Germinal center (tissue), 1 donor: ENCODE measurements at places on chromosomes 12 and 14.

DNA sequence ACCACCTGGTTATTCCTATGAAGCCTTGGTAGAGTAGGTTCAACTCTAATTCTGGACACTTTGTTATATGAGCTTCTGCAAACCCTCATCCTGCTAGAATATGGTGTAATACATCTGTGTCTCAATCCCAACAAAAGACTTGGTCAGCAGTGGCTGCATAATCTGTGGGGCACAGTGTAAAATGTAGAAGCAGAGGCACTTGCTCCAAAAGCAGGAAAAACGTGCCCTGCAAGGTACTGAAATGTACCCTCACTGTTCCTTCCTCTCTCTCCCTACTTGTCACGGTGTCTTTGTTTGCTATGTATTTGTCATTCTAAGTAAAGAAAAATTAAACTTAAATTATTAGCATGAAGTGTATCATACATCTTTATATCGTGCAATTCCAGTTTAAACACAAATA lies 267.9 kb downstream of the BCL11B start:
- no peak for DNase-seq

- no peak for DNase-seq
Measured at GRCh38 chr14:98334186-98334585, 937.8 kb downstream of the BCL11B start.

DNA sequence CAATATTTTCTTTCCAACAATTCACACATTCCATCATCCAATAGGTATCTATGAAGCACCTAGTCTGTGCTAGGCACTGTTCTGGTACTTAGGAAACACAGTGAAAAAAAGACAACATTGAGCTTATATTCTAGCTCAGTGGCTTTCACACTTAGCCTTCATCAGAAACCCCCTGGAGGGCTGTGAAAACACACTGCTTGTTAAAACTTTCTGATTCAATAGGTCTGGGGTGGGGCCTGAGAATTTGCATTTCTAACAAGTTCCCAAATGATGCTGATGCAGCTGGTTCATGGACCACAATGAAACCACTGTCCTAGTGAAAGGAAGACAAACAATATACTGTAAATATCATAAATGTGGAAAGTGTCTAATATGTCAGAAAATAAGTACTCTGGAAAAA lies 5.9 kb downstream of the VTI1B start:
- DNase-seq, result no peak

DNA sequence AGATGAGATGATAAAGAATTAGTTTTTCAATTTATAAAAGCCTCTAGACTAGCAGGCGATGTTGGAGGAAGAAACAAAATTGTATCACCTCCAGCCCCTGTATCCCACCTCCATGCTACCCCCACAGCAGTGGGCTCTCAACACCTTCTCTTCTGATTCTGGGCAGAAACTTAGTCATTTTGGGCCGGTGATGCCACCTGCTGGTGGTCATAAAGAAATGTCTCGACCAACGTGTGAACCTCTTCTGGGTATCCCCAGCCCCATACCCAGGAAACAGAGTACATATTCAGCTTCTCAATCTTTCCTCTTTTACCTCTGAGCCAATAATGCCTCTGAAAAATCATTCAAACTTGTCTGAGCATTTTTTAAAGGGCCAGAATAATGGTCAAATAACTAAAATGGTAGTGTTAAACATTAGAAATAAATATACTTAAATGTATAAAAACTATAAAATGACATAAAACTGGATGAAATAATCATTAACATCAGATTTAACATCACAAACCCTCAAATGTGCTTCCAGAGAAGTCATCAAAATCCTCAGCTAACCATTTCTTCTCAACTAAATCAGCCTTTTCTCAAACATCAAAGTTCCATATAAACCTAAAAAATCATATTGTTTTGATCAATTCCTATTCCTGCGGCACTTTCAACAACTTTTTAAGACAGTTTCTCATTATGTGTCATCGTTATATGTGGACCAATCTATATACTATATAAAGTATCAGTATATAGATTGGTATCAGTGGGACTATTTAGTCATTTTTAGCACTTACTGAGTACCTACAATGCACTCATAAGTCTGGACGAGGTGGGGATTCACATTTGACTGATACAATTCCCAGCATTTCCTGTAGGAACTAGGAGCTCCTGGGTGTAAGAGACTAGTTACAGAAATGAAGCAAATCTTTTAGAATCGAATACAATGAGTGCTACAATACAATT lies 69.4 kb downstream of the ATXN2 start:
- peak; percentile 81 for DNase-seq

GRCh38 chr14:106094654-106095189 lies 568.3 kb downstream of the TMEM121 start:
- peak; percentile 40 for DNase-seq

- no peak for DNase-seq
Measured at GRCh38 chr14:77478029-77478428, 20.1 kb downstream of the AHSA1 start.

- no peak for DNase-seq
Measured at GRCh38 chr12:94609917-94610443, 40.4 kb downstream of the TMCC3 start.

DNA sequence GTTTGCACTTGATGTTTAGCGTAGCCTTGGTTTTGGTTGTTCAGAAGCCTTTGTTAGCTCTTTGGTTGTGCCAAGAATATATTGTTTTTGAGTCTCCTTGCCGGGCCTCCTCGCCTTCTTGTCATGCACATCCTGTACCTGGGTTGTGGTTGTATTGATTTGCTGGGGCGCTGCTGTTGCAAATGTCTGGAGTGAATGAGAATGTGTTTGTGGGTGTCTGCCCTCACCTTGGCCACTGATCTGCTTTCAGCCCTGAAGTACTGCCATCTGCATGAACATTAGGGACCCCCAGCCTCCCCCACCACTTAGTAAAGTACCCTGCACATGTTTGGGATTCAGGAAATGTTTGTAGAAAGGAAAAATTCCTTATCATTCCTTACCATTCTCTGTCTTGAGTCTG lies 16.5 kb downstream of the PRKCH start:
- DNase-seq, result no peak

DNA sequence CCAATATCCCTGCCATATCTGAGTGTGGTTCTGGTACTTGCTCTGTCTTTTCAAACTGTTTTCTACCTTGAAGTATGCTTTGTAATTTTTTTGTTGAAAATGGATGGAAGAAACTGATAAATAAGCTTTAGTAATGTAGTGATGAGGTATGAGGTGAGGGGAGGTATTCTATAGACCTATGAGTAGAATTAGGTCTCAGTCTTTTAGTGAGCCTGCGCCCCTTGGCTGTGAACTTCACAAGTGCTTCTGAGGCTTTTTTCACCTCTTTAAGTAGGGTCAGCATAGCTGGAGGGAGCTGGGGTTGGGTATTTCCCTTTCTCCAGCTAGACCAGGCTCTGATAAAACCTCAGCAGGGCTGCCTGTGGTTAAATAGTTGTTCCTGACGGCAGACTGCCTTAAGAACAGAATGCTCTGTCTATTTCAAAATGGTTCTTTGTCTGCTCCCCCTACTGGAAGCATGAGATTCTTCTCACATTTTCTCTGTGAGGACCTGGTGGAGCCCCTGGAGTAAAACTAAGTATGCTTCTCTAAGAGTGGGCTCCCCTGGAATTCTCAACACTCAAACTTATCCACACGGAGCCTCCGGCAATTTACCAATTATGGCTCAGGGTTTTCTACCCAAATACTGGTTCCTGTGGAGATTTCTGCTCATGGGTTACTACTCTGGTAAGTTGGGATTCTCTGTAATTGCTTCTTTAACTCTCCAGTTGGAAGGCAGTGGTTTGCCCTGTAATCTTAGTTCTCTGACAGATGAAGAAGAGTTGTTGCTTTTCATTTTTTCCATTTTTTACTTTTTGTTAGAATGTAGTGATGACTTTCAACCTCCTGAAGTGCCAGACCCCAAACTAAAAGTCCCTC lies 13.1 kb downstream of the KRT5 start:
- DNase-seq, result peak; percentile 15

DNA sequence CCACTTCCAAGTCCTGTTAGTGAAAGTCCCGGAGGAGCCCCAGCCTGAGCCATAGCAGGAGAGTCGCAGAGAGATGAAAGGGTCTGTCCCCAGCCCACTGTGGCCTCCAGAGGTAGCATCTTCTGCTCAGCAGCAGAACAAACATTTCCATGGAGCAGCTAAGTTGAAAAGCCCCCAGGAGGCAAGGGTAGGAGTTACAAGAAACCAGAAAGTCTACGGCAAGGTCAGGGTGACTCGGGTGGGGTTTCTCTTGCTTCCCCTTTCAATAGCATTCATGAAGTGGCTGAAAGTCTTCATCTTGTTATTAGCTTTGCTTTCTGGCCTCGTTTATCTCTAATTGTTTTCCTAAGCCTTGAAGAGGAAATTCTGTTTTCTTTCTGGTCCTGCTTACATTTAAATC lies 151.2 kb upstream of the DIO3 start:
- DNase-seq, result peak; percentile 47

DNA sequence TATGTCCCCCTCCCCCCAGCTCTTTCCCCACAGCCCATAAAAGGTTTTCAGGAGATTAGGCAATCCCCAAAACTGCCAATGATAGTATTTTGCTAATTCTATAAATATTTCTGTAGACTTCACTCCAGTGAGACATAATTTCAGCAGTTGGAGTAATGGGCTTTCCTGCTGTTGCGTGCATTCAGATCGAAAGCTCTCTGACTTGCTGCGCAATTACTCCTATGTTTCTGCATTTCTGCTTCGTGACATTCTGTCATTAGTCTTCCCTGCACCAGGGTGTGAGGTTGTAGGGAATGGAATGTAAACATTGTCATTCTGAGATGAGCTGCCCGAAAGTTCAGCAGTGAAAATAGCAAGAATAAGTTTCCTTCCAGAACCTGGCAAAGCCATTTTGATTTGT lies 58.2 kb downstream of the SAMD4A start:
- no peak for DNase-seq

GRCh38 chr14:44149597-44149996 lies 357.5 kb downstream of the FSCB start:
- DNase-seq, result peak; percentile 6

- no peak for DNase-seq
Measured at GRCh38 chr12:1502379-1502720, 92.0 kb downstream of the FBXL14 start.

DNA sequence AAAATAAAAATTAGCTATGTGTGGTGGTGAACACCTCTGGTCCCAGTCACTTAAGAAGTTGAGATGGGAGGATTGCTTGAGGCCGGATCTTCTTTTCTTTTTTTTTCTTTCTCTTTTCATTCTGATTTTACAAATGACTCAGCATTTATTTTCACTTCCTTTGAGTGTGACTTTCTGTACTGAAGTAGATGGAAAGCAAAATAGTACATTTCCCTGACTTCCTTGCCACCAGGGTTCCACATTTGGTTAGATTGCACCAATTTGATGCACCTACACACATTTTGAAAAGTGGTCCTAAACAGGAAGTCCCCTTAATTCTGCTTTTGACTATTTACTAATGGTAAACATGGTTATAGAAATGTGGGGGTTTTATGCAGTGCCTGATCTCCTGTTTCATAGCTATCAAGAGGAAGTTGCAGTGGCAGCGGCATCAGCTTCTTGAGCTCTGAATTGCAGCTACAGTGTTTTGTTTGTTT lies 13.0 kb upstream of the LEMD3 start:
- DNase-seq, result peak; percentile 22

DNA sequence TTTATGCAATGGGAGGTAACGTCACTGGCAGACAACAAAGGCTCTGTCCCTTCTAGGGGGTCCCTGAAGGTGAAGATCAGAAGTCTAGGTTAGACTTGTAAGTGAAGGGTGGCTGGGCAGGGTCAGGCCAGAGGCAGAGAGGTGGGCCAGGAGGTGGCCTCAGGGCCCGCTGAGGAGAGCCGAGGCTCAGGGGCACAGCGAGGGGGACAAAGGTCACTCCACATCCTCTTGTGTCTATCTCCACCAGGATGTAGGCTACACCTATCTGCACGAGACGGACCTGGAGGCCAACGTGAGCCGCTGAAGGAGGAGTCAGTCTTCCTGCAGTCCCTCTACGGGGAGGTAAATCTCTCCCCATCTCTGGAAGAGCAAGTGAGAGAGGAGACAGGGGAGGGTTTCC lies 20.3 kb downstream of the KRT85 start:
- DNase-seq, result no peak
